NCI-H2107 (cell line): ENCODE measurements at places on chromosomes 16 and 17.

GRCh38 chr17:9053406-9053805 lies 32.1 kb downstream of the NTN1 start:
- no peak for DNase-seq

DNA sequence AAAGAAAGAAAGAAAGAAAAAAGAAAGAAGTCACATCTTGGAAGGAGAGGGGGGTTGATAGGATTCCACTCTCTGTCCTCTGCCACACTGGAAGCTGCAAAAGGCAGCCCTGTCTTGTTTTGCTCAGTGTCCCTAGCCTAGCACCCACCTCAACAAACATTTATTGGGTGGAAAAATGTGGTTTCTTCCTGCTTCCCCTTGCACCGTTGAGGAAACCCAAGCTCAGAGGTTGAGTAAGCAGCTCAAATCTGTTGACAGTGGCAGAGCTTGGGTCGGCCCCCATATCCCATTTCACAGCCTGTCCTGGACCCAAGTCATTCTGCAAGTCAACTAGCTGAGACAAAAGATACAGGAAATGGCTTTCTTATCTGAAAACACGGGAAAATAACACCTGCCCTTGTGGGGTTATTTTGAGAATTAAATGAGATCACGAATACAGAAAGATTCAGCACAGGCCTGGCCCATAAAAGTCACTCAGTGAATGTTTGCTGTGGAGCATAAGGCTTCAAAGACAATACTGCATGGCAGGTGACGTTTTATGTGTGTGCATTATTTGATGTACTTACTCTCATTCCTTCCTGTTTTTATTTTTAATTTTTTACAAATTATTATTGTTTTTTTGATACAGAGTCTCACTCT lies 63.6 kb downstream of the SCNN1B start:
- no peak for DNase-seq

DNA sequence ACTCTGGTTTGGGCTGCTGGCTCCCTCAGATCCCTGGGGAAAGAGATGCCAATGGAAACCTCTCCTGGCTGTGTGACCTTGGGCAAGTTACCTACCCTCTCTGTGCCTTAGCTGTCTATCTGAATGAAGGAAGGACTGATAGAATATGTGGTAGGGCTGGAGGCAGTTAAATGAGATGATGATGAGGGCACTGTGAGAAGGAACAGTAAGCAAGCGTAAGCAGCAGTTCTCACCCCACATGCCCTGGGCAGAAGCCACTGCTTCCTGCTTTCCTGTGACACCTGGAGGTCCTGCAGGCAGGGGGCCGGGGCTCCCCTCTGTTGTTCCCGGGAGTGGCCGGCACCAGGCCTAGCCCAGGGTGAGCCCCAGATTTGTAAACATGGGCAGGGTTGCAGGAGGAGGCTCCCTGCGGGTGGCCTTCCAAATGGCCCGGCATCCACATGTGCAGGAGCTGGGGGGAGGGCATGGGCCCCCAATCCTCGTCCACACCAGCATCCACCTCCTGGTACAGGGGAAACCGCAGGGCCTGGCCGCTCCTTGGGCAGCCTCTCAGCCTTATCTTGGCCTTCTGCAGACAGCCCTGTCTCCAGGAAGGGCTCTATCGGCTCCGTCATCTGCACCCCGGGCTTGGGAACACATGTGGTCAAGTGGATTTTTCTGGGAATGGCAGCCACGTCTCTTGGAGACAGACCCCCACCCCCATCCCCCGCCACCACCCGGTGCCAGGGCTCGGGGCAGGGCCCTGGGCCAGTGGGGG lies 235.6 kb upstream of the GSE1 start:
- no peak for DNase-seq

DNA sequence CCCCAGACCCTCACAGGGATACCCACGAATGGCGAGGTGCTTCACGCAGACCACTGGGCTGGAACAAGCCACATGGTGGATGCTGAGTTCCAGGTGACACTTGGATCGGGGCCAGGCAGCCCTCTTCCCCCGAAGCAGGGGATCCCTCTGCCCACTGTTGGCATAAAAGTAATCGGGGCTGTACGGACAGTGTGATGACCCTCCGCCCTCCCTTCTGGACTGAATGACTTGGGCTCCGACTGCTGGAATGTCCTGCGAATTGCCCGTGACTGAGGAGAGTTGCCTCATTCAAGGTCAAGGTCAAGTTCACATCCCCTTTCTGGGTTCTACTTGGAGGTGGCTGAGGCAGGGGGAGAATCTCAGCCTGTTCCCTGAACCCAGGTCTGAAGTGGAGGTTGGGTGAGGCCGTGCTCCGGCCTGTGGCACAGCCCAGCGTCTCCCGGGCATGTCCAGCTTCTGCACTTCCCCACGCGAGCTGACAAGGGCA lies 28.5 kb upstream of the CREBBP start:
- no peak for DNase-seq

- DNase-seq, result no peak
Measured at GRCh38 chr16:68400924-68401460, 47.3 kb downstream of the SMPD3 start.

DNA sequence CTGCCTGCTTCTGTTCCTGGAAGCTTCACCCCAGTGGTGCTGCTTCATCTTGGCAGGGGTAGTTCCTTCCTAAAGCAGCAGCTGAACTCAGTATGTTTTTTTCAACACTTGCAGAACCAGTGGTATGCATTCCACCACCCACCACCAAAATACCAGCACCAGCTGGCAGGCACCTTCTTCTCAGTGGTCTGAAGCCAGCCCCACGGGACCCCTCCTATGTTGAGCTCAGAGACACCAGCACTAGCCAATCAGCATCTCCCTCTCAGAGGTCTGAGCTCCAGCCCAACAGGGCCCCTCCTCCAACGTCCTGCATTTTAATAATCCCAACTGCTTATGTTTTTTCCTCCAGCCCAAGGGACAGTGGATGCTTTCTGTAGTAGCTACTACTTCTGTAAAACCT lies 299.6 kb upstream of the CCL2 start:
- no peak for DNase-seq

- no peak for DNase-seq
Measured at GRCh38 chr17:31758646-31759045, 100.4 kb downstream of the COPRS start.

DNA sequence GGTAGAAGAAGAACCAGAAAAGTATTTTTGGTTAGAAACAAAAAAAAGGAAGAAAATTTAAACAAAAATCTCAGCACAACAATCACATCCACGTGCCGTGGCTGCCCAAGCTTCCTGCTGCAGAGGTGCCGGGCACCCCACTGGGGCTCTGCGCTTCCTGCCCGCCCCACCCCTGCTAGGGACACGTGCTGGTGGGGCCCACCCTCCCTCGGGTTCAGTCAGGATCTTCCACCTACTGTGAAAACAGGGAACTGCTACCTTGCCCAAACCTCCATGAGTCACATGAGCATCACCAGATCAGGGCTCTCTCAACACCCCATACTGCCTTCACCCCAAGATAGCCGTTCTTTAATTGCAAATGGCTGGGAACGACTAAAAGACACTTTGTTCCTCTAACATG lies 24.4 kb upstream of the CYTH1 start:
- no peak for DNase-seq

DNA sequence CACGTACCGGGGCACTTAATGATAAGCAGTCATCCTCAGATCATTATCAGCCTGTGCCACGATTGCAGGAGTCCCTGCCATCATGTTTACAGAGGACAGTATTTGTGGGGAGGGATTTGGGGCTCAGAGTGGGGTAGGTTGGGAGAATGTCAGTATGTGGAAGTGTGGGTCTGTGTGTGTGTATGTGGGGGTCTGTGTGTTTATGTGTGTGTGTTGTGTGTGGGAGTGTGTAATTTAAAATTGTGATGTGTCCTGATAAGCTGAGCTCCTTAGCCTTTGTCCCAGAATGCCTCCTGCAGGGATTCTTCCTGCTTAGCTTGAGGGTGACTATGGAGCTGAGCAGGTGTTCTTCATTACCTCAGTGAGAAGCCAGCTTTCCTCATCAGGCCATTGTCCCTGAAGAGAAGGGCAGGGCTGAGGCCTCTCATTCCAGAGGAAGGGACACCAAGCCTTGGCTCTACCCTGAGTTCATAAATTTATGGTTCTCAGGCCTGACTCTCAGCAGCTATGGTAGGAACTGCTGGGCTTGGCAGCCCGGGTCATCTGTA lies 13.5 kb upstream of the EFCAB13 start:
- DNase-seq, result no peak

GRCh38 chr17:49125449-49125848 lies 7.1 kb upstream of the B4GALNT2 start:
- no peak for DNase-seq

DNA sequence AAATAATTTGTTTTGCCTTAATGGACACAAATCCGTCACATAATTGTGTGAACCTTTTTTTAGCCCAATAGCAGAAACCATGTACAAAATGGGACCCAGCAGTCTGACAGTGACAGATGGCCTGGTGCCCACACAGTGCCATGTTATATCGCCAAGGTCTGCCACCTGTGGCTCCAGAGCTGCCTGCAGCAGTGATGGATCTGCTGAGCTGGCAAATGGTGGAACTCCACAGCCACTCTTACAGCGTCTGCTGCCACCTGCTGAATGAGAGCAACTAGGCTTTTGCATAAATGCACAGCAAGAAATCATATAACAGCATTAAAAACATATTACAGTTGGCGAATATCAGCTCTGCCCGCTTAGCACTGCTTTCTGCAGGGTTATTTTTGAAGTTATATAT lies 59.4 kb downstream of the NUP93 start:
- peak; percentile 38 for DNase-seq

GRCh38 chr17:46160169-46160568 lies 33.1 kb downstream of the KANSL1 start:
- no peak for DNase-seq

DNA sequence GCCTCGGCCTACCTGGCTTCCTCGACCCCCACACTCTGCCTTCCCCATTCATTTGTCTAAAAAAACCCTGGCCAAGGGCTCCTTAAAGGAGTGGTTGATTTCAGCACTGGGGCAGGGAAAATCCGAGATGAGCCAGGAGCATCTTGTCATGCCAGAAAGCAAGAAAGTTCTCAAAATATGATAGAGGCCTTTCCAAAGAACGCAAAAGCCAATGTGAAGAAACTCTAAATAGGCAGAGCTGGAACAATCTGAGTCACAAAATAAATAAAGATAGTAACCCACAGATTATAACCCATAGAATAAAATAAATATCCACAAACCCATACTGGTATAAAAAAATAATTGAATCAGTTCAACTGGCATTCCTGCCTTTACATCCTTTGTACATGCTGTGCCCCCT lies 192.3 kb upstream of the SALL1 start:
- DNase-seq, result no peak

DNA sequence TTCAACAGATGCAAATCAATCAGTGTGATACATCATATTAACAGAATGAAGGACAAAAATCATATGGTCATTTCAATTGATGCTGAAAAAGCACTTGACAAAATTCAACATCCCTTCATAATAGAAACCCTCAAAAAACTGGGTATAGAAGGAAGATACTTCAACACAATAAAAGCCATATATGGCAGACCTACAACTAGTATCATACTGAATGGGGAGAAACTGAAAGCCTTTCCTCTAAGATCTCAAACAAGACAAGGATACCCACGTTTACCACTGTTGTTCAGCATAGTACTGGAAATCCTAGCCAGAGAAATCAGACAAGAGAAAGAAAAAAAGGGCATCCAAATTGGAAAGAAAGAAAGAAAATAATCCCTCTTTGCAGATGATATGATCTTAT lies 47.1 kb upstream of the NACA2 start:
- DNase-seq, result no peak

DNA sequence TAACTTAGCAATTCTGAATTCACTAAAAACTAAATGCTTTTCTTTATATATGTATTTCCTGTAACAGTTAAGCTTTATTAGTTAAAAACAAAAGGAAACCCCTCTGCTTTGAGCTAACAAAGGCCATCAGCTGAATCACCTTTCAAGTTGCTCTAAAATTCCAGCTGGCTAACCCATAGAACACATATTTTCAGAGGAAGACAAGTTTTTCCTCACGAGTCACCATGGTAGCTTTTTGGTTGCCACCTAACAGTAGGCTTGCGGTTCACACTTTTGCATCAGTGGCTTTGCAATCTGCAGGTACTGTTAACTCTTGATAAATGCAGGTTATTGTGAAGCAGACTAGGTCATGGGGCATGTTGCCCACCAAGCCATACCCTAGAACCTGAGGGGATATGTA lies 57.6 kb upstream of the IRX5 start:
- no peak for DNase-seq

DNA sequence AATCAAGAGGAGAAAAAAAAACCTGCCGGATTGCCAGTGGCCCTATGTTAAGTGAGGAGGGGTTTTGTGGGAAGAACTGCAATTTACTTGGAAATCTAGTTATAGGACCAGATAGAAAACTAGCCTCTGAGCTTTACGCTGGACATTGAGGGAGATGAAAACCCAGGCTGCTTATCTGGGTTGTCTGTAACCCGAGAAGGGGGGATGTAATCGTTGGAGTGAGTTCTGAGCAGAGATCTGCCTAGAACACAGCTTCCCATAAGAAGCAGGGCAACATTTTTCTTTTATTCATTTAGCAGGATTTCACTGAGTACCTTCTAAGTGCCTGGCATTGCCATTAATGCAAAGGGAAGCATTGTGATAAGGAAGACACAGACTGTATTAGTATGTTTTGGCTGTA lies 70.6 kb downstream of the KATNIP start:
- DNase-seq, result no peak

GRCh38 chr16:1822801-1823200 lies 3.8 kb downstream of the HAGH start:
- no peak for DNase-seq

- DNase-seq, result no peak
Measured at GRCh38 chr16:67525176-67525860, 3.3 kb upstream of the RIPOR1 start.

- DNase-seq, result no peak
Measured at GRCh38 chr16:28011971-28012445, 51.5 kb downstream of the GSG1L start.

DNA sequence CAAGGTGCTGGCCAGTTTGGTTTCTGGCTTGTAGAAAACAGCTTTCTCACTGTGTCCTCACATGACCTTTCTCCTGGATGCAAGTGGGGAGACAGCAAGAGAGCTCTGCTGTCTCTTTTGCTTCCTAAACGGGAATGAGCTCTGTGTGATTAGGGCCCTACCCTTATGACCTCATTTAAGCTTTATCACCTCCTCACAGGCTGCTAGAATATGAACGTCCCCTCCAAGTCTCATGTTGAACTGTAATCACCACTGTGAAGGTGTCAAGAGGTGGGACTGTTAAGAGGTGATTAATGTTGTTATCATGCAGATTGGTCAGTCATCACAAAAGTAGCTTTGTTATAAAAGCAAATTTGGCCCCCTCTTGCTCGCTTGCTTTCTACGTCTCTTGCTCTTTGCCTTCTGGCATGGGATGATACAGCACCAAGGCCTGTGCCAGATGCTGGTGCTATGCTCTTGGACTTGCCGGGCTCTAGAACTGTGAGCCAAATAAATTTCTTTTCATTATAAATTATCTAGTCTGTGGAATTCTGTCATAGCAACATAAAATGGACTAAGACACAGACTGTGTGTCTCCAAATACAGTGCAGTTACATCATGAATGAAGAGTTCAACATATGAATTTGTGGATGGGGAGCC lies 14.8 kb upstream of the POLR3E start:
- DNase-seq, result no peak
